AG04450 (cell line): ENCODE measurements at places on chromosomes 5 and 9.
A peak's percentile ranks its signal among the peaks of the same experiment; 100 is the strongest.

DNA sequence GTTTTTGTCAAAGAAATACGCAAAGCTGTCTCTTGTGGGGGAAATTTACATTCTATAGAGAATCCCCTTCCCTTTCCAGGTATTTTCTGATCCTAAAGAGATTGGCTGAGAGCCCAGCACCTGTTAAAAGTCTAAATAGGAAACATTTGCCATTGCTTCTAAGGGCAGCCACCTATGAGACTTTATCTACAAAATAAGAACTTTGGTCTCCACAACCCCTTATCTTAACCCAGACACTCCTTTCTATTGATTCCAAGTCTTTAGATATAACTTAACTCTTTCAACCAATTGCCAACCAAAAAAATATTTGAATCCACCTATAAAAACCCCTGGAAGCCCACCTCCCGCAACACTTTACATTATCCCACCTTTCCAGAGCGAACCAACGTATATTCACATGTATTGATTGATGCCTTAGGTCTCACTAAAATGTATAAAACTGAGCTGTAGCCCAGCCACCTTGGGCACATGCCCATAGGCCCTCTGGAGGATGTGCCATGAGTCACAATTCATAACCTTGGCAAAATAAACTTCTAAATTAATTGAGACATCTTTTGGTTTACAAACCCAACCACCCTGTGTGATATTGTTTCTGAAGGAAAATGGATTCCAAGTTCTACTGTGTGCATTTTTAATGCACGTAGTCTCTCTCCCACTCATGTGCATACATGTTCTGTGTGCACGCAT, 211.4 kb downstream of the GAS1 start:
- no peak for DNase-seq

DNA sequence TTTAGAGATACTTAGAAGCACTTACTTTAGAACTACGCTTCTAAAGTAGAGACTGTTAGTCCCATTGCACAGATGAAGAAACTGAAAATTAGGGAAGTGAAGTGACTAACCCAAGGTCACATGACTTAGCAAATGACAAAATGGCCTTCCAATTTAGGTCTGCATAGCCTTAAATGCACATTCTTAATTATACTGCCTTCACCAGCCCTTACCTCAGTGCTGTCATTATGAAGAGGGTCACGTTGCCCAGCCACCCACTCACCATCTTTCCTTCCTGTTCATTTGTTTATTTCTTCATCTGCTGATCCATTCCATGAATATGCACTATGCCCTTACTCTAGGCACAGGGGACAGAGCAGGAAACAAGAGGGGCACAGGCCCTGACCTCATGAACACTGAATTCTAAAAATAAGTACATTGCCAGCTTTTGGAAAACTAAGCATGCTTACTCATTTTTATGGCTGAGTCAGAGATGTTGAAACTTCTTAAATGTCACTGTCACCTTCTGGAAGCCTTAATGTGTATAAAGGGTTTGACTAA, 8.6 kb downstream of the HAVCR2 start:
- no peak for DNase-seq

- DNase-seq: no peak
Measured at GRCh38 chr5:28788954-28789353, 1750.6 kb upstream of the CDH9 start.

GRCh38 chr5:5688194-5688924, 265.9 kb downstream of the ICE1 start:
- no peak for DNase-seq

GRCh38 chr5:143471041-143471509, 67.6 kb upstream of the NR3C1 start:
- DNase-seq: peak; percentile 4
